ENCODE measurements at places on chromosomes 7 and 10. TPM values are rescaled to one million over a fixed set of nuclear protein-coding genes. Genes with fewer than 3 reads are reported as not detected.

- H3K4me1 ChIP-seq: peaks cover 98% of the 10 kb centered on the region
- no peaks in the 10 kb centered on the region for H3K27me3 ChIP-seq
- DNase-seq: no peak
- H3K4me3 ChIP-seq: no peak overlapping the region
- H3K27ac ChIP-seq: peak overlapping the region; percentile 88
These were observed 42.7 kb downstream of the FAM53B start for GRCh38 chr10:124701435-124701834.

DNA sequence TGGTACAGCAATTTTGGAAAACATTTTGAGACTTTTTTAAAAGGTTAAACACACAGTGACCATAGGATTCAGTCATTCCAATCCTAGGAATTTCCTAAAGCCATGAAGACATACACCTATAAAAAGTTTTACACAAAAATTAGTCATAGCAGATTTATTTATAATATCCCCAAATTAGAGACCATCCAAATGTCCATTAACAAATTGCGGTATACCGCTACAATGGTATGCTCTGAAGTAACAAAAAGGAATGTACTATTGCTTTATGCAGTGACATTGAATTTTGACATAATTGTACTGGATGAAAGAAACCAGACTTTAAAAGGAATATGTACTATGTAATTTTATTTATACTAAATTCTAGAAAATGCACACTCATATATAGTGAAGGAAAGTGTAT lies 362.8 kb downstream of the HGF start:
- H3K4me3 ChIP-seq: no peak overlapping the region
- no peaks in the 10 kb centered on the region for H3K36me3 ChIP-seq
- no peak overlapping the region for H3K27ac ChIP-seq

DNA sequence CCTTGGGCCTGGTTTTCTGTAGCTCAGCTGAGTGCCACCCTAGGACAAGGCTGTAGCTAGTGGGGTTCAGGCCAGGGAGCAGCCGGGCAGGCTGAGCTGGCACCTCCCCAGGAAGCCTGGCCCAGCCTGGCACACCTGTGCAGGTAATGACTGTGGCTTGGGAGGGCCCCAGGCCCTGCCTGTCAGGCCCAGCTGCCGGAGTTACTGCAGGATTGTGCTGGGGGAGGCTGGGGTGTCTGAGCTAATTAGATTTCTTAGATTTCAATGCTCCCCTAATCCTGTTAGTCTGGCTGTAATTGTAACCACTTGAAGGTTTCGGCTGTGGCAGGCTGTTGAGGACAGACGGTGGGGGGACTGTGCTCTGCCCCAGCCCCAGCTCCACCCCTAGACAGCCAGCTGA lies 6.0 kb downstream of the ZMIZ1 start:
- no peaks in the 10 kb centered on the region for H3K27me3 ChIP-seq
- H3K27ac ChIP-seq: peak overlapping the region; percentile 98
- DNase-seq: peak; percentile 66
- peaks cover 85% of the 10 kb centered on the region for H3K4me1 ChIP-seq
- no peak overlapping the region for H3K4me3 ChIP-seq

Gene TRPV6
- 1.5 TPM for total RNA-seq

Gene OR6V1
- total RNA-seq: not detected

GRCh38 chr7:73827567-73828106 lies 3.2 kb upstream of the CLDN4 start:
- H3K36me3 ChIP-seq: no peaks in the 10 kb centered on the region
- H3K4me1 ChIP-seq: peaks cover 56% of the 10 kb centered on the region
- H3K4me3 ChIP-seq: peak overlapping the region; percentile 12
- peak overlapping the region; percentile 74 for H3K27ac ChIP-seq

DNA sequence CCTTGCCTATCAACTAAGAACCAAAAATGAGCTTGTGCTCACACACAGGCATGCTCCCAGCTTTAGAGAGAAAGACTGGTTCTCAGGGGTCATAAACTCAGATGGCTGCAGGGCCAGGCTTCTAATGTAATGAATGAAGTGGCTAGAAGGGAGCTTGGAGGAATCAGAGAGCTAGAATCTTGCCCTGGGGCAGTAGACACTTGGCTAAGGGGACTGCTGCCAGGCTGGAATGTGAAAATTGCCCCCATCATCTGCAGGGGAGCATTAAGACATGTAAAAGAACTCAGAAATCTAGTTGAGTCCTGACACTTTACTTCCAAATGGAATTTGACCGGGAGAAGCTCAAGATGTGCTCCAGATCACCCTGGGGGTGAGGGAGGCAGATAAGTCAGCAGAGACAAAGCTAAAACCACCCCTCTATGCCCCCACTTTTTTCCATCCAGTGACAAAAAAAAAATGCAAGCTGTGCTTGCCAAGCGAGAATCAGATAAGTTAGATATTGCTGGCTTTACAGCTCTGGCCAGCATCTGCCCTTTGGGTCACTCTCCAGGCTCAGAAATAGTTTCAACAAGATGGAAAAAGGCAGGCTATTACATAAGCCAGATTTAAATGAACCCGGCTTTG lies 2.3 kb upstream of the SLC16A9 start:
- DNase-seq: no peak
- no peak overlapping the region for H3K4me3 ChIP-seq
- H3K27me3 ChIP-seq: peaks cover 15% of the 10 kb centered on the region

DNA sequence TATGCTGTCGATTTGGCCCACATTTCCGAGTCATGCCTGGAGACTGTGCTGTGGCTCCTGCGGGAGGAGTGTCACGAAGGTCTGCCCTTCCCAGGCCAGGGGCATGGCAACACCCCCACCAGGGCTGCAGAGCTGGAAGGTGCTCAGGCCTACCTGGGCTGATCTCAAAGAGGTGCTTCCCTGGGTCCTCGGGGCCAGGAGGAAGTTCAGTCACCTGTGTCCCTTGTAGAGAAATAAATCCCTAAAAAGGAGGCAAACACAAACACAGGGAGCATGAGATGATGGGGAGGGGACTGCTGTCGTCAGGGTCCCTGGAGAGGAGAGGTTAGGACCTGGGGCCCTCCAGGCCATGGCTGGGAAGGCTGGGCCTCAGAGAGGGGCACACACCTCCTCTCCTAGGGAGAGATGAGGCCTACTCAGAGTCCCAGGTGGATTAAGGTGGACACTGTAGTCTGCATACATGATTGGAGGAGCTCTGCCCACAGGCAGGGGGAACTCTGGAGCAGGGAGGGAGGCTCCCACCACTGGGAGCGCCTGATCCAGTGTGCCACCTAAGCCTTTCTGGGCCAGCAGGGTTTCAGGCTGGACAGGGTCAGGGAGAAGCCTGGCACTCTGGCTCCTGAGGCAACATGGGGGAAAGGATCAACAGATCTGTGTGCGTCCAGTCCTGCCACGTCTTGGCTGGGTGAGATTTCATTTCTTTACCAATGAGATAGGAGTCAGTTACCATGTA lies 49.4 kb downstream of the ARHGAP22 start:
- H3K4me1 ChIP-seq: no peaks in the 10 kb centered on the region
- no peaks in the 10 kb centered on the region for H3K27me3 ChIP-seq
- no peak overlapping the region for H3K4me3 ChIP-seq

Gene IFIT3
- total RNA-seq: 81.9 TPM

DNA sequence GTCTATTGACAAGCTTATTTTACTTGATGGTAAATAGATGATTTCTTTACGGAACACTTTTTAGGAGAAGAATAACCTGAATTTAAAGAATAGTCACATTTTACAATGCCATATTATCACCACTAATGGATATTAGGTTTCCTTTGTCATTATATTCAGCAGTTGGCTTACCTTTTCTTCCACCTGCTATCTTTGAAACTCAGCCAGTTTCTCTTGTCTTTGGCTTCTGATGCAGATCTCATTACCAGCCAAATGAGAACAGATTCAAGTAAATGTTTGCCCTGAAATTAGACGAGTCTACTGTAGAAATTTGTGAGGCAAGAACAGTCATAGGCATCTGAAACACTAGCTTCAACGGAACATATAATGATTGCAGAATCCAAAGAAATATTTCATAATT lies 85.5 kb upstream of the OIT3 start:
- H3K36me3 ChIP-seq: no peaks in the 10 kb centered on the region
- H3K27me3 ChIP-seq: no peaks in the 10 kb centered on the region
- H3K4me1 ChIP-seq: no peaks in the 10 kb centered on the region

- no peak overlapping the region for H3K4me3 ChIP-seq
- no peak overlapping the region for H3K27ac ChIP-seq
- H3K36me3 ChIP-seq: no peaks in the 10 kb centered on the region
- H3K4me1 ChIP-seq: peaks cover 3% of the 10 kb centered on the region
- H3K27me3 ChIP-seq: no peaks in the 10 kb centered on the region
- DNase-seq: no peak
These were observed 18.5 kb downstream of the HYAL4 start for GRCh38 chr7:123863461-123863860.

Gene TBXAS1
- 62.8 TPM for total RNA-seq

- no peaks in the 10 kb centered on the region for H3K27me3 ChIP-seq
- H3K4me1 ChIP-seq: peaks cover 22% of the 10 kb centered on the region
These were observed 10.2 kb downstream of the CRYGN start for GRCh38 chr7:151429560-151430331.

Gene ZNF365
- 2.0 TPM for total RNA-seq

DNA sequence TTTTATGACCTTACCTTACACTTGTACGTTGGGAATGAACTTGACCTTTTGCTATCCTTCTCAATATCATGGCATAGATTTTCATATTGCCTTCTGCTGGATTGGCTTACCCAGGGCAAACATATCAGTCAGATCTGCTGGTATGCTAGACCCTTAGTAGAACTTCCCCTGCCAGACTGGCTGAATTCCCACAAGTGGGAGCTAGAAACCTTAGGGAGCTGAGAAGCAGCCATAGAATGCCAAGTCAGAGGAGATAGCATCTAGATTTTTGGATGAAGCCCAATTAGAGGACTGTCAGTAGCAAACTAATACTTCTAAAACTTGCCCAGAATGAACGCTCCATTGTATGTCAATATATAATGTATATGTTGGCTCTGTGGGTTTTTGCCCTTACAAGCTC lies 385.0 kb downstream of the NXPH1 start:
- H3K4me3 ChIP-seq: no peak overlapping the region
- H3K27me3 ChIP-seq: no peaks in the 10 kb centered on the region
- no peaks in the 10 kb centered on the region for H3K4me1 ChIP-seq

DNA sequence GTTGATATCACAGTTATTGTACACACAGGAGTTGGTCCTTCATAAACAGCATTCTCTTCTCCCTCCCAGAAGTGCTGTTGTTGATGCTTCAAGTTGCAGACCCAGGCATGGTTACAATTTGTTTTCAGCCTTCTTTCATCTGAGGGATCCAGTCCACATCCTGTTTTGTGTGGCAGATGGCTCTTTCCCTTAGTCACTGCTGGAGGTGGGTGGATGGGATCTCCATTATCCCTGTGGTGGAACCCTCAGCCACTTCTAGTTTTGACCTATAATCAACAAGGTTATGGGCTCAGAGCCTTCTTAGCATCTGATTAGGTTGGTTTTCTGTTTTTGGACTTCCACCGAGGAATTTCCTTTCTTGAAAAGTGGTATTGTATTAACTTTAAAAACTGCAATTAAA lies 214.2 kb downstream of the SH2D4B start:
- H3K36me3 ChIP-seq: no peaks in the 10 kb centered on the region
- H3K4me1 ChIP-seq: no peaks in the 10 kb centered on the region
- no peak overlapping the region for H3K4me3 ChIP-seq
- no peak for DNase-seq

DNA sequence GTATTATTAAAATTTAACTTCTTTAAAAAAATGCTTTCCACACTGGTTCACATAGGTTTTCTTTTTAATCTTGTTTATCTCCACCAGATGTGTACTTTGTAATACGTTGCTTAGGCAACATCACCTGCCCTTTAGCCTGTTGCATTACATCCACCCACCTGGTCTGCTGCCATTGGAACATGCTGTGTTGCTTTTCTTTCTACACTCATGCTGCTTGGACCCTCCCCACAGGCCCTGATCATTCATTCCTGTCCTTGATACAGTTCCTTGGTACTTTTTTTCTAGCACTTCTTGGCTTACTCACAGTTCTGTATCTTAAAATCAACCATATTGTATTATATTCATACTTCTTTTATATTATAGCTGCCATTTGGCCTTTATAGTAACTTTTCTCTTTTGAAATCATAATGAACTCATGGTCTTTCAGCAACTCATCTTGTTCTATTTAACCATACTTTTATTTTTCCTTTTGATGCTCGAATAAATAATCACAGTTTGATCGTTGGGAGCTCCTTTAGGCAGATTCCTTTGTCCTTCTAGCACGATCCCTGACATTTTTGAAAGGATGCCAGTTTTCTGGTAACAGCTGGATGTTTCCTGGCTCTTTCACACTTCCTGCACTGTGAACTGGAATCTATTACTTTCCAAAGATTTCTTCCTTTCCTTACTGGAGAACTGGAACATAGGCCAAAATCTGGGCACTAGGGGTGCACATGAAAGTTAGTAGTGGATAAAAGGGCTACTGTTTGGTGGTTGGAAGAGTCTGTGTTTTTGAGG lies 125.1 kb downstream of the CDK14 start:
- H3K4me1 ChIP-seq: peaks cover 7% of the 10 kb centered on the region
- DNase-seq: no peak
- H3K27ac ChIP-seq: no peak overlapping the region
- H3K4me3 ChIP-seq: no peak overlapping the region
- no peaks in the 10 kb centered on the region for H3K27me3 ChIP-seq

- DNase-seq: no peak
- no peaks in the 10 kb centered on the region for H3K36me3 ChIP-seq
- no peak overlapping the region for H3K4me3 ChIP-seq
- H3K27me3 ChIP-seq: no peaks in the 10 kb centered on the region
- no peak overlapping the region for H3K27ac ChIP-seq
- H3K4me1 ChIP-seq: no peaks in the 10 kb centered on the region
These were observed 223.6 kb downstream of the IPMK start for GRCh38 chr10:58044072-58044471.

GRCh38 chr7:103813970-103814369 lies 175.5 kb downstream of the RELN start:
- no peak overlapping the region for H3K4me3 ChIP-seq
- no peaks in the 10 kb centered on the region for H3K36me3 ChIP-seq
- H3K27me3 ChIP-seq: no peaks in the 10 kb centered on the region
- H3K4me1 ChIP-seq: no peaks in the 10 kb centered on the region
- no peak overlapping the region for H3K27ac ChIP-seq

DNA sequence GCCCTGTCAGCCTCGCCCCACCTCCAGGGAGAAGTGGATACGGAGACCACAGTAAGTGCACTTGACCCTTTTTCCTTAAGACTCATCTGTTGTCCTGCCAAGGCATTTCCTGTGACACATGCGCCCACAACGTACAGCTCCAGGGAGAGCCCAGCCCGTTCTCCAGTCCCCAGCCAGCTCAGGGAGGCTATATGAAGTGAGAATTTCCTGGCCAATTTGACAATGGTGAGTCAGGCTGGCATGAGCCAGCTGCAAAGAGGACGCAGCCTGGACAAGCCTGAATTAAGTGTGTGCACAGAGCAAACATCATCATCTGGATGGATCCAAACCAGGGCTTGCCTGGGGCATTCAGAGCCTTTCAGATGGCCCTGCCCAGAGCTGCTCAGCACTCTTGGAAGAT lies 244.8 kb downstream of the KCNMA1 start:
- H3K4me1 ChIP-seq: peaks cover 11% of the 10 kb centered on the region
- H3K36me3 ChIP-seq: no peaks in the 10 kb centered on the region
- no peak overlapping the region for H3K4me3 ChIP-seq
- peak; percentile 65 for DNase-seq
- H3K27ac ChIP-seq: no peak overlapping the region
